Non-pigmented ciliary epithelial cell (primary cell): ENCODE measurements at places on chromosomes 13 and 19.

DNA sequence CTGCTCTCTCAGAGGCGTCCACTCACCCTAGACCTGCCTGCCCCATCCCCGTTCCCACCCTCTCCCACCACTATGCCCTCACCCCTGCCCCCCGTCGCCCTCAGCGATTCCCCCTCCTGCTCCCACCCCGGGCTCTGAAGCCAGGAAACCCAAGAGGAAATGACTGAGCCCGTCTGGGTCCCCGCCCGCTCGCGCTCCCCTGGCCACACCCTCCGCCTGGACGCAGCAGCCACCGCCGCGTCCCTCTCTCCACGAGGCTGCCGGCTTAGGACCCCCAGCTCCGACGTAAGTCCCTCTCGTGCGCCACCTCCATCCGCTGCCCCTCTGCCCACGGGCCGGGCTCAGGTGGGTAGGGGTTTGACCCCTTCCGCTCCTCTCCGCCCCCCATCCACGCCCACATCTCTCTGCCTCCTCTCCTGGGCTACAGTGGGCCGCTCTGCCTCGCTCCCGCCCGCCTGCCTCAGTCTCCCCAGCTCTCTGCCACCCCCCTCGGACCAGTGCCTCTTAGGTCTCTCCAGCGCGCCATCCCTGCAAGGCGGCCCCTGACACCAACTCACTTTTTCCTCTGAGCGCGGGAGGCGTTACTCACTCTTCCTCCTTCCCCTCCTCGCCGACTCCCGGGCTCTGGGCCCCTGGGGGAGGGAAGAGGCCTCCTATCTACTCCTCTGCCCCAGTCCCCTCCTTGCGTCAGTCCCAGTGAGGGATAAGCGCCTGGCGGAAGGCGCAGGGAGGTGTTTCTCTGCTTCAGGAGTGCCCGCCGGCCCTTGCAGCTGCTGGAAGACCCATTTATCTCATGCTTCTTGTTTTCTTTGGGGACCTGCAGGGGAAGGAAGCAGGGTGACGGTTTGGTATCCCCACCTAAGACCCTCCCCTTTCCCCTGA is at the start of gene FXYD5:
Gene FXYD5, plus strand, starts transcription at position 211 of the 882 bp plus-strand sequence. CDS start 816 bp downstream, outside the sequence.
- DNase-seq = no peak

DNA sequence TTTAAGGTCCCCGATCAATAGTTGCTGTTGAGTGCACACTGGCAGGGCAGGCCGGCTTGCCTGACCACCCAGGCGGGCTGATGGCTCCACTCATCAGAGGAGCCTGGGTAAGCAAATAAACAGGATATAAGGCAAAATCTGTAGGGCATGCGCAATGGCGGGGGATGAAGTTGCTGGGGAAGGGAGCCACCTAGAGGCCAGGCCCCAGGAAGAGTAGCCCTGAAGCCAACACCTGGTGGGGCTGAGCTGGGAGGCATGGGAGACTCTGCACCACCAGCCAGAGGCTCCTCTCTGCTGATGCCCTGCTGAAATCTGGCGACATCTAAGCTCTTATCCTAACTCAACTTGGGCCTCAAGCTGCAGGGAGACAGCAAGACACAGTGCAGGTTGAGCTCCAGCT is 324.3 kb downstream of the ZNF536 start:
- no peak for DNase-seq

DNA sequence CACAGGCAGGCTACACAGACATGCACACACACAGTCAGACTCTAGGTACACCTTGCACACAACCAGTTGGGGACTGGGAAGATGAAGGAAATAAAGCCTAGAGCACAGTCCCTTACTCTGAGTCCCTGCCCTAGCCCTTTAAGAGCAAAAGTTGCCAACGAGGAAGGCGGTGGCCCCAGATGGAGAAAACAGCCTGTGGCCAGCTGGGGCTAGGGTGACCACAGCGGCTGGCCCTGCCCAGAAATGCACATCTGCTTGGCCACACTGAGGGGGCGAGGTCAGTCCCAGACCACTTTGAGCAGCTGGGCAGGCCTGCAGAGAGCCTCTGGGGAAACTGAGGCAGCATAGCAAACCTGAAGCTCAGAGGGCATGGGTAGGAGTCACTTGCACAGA is 52.3 kb downstream of the PTPRS start:
- no peak for DNase-seq

- DNase-seq = no peak
Observed at GRCh38 chr19:15294561-15294990, 37.8 kb downstream of the BRD4 start.

DNA sequence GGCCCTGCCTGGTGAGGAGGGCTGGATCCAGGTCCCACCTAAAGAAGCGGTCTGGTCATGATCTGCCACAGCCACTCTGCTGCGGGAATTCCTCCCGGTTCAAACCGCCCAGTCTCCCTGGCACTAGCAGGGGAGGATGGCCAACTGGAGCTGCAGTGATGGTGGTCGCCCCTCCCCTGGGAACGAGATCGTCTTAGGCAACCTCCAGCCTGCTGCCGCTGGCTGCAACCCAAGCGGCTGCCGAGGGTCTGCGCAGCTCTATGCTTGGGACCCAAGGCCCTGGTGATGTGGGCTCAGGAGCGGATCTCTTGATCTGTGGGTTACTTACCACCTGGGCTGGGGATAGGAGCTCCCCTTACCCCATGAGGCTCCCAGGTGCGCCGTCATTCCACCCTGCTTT is 69.1 kb downstream of the TNFSF11 start:
- no peak for DNase-seq

DNA sequence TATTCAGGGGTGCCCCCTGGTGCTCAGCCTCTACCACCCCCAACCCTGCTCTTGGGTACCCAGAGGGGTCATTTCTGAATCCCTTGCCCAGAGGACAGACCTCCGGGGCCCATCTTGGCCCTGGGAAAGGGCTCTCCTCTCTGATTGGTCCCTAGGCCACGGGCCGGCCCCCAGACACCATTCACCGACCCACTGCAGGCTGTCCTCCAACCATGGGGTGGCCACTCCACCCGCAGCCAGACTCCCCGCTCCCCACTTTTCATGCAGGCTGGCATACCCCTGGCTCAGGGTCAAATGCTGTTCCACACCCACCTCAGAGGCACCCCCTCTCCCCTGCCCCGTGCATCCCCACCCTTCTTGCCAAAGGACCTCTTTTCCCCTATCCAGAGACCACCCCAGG is 14.8 kb downstream of the SMIM24 start:
- no peak for DNase-seq

- DNase-seq = no peak
Observed at GRCh38 chr19:39410017-39410830, 2.2 kb upstream of the PLEKHG2 start.

DNA sequence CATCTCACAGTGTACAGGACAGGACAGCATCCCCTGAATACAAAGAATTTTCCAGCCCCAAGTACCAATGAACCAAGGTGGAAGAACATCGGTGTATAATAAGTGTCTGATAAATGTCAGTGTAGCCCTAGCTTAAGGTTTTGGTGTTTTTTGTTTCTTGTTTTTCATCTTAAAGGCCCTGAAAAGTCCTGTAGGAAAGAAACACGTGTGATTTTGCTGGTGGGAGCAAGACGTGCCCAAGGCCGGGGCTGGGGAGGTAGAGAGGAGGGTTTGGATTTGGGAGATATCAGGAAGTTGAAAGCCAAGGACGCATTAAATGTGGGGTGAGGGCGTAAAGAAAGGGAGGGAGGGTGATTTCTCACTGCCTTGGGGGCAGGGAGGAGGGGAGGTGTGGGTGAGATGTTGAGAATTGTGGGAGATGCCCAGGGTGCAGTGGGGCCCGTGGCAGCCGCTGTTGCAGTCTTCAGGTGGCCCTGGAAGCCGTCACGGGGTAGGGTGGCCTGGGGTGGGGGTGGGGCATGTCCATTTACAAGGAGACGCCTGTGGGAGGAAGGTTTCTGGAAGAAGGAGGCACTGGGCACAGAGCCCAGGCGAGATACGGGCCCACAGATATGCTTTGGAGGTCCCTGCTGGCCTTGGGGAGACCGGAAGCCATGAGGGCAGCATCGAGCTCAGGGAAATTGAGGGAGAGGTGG is 6.7 kb downstream of the CAMSAP3 start:
- no peak for DNase-seq

- no peak for DNase-seq
Observed at GRCh38 chr19:36488846-36489117, 579 bp downstream of the ZNF566 start.

DNA sequence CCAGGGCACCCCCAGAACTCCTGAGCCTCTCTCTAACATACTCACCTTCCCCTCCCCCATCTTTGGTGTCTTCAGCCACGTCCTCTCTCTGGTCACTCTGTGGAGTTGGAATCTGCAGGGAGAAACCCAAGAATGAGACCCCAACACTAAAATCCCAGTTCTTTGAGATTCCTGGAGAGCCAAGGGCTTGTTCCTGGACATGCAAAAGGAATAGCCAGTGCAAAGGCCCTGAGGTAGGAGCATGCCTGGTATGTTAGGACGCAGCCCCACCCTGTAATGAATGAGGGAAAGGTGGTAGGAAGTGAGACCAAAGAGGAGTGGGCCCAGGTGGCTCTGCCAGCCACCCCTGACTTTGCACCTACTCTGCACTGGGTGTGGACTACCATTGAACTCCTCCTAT is 2.4 kb upstream of the LPAR2 start:
- no peak for DNase-seq

DNA sequence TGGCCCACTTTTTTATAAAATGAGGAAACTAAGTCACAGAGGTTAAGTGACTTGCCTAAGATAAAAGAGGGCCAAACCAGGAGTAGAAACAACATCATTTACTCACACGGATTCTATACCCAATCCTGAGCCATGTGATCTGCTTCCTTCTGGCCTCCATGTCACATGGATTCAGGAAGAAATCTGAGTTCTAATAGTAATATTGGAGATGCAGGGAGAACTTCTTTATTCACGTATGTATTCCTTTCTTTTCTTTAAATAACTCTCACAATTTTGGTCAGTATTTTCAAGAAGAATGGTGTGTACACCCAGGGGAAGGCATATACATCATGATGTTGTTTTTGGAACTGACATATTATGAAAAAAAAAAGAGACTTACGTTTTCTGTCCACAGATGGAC is 1.8 kb downstream of the POSTN start:
- DNase-seq = no peak

- DNase-seq = no peak
Observed at GRCh38 chr19:46369817-46370216, 22.9 kb downstream of the PPP5C start.

DNA sequence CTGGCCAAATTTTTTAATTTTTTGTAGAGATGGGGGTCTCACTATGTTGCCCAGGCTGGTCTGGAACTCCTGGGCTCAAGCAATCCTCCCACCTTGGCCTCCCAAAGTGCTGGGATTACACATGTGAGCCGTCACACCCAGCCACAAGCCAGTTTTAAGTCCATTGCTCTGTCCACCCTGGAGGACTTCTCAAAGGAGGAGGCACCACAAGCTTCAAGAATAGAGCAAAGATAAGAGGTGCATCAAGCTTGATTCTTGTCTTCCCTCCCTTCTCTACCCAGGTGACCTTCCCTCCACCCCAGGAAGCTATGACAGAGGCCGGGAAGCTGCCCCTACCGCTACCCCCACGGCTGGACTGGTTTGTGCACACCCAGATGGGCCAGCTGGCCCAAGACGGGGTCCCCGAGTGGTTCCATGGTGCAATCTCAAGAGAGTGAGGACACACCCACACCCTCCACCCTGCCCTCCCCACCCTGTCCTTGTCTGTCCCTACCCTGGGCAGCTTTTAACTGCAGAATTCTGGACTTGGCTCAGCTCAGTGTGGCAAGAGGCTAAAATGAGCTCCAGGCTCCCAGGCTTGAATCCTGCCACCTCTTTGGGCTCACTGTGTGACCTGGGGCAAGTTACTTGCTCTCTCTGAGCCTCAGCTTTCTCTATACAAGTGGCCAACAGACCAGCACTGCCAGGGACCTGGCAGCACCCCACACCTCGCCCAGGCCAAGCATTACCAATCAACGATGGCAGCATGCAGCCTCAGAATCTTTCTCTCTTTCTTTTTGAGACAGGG is 5.2 kb downstream of the HSH2D start:
- DNase-seq = no peak

DNA sequence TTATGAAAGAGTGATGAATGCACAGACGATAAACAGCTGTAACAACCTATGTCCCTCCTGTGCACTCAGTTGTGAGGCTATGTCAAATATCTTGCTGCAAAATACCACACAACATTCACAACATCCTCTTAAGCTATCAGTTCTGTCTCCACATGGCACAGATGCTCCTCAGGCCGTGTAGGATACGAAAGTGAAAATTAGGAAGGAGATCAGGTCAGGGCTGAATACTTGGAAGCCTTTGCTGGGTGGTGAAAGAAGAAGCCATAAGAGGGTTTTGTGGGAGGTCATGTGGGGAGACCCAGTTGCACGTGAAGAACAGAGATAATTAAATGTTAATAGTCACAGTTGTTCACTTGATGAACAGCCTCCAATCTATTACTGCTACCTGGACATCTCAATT is 58.9 kb downstream of the RXFP2 start:
- DNase-seq = no peak

DNA sequence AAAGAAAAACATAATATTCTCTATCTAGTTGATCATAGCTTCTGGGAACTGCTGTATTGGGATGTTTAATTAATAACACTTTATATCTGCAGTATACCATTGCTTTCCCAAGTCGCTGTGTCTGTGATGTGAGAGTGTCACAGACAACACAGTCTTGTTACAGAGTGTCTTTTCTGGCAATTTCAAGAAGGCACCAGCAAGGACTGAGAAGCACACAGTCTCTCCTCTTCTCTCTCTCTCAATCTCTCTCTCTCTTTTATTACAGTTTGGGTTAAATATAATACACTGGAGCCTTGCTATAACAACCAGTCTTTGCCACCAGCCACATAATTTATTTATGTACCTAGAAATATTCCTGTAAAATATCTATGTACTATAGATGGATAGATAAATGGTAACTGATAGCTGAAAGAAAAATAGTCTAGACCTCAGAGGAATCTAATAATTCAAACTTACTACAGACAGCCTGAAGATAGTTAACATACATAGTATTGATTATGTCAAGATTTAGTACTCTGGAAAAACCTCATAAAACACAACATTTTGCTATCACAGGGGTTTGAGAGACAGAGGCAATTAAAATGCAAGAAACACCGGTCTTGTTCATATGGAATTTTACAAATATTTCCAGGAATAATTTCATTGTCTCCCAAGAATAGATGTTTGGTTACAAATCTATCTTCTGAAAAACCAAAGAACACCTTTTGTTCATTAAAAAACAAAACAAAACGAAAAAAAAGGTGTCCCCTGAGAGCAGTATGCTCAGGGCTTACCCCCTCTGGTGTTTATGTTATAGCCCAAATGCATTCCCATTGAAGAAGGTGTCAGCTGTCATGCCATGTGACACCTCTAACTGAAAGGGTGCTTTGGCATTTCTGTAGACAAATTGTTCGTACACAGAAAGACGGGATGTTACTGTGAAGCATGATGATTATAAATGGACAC is 507.8 kb downstream of the TBC1D4 start:
- no peak for DNase-seq
